B cell (primary cell): ENCODE measurements at places on chromosomes 7 and 10. TPM values are rescaled to one million over a fixed set of nuclear protein-coding genes. Genes with fewer than 3 reads are reported as not detected.

The NEUROD6 gene
- not detected in 2 replicates for polyA plus RNA-seq

The PTPRZ1 gene
- polyA plus RNA-seq = not detected in 2 replicates

The H2BK1 gene
- polyA plus RNA-seq = not detected in 2 replicates

The HTR5A gene
- not detected in 2 replicates for polyA plus RNA-seq

The SLC29A4 gene
- polyA plus RNA-seq = 0.21 and 0.55 TPM in 2 replicates

The CYP26C1 gene
- polyA plus RNA-seq = 0.01 and 0.03 TPM in 2 replicates

The DMBT1 gene
- polyA plus RNA-seq = not detected in 2 replicates

The AKAP9 gene
- 19.3 and 25.4 TPM in 2 replicates for polyA plus RNA-seq

The DUS4L gene
- 4.0 and 4.1 TPM in 2 replicates for polyA plus RNA-seq

The UCN3 gene
- not detected in 2 replicates for polyA plus RNA-seq

The OIT3 gene
- 0.04 TPM in 1 of 2 replicates, not detected in the other for polyA plus RNA-seq

The SFTPA2 gene
- not detected in 2 replicates for polyA plus RNA-seq

DNA sequence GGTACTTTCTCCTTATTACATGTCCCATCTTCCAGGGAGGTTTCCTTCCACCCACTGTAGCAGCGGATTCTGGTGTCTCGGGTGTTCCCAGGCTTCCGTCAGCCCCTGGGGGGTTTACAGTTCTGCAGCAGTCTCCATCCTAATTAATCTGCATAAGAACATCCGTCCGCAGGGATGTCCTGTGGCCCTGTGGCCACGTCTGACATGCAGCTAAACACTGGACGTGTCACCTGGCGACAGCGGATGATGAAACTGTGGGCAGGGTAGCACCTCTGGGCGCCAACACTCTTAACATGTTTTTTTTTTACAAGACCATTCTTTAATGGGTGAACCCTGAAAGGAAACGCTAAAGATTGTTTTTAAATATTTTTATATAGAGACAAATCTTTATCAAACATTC lies 58.2 kb downstream of the DIP2C start:
- DNase-seq = no peak

GRCh38 chr10:124732931-124733570 lies 11.1 kb downstream of the FAM53B start:
- peak; percentile 61 for DNase-seq

- DNase-seq = peak; percentile 69
These were observed 6.5 kb upstream of the DENND2A start for GRCh38 chr7:140646931-140647647.

DNA sequence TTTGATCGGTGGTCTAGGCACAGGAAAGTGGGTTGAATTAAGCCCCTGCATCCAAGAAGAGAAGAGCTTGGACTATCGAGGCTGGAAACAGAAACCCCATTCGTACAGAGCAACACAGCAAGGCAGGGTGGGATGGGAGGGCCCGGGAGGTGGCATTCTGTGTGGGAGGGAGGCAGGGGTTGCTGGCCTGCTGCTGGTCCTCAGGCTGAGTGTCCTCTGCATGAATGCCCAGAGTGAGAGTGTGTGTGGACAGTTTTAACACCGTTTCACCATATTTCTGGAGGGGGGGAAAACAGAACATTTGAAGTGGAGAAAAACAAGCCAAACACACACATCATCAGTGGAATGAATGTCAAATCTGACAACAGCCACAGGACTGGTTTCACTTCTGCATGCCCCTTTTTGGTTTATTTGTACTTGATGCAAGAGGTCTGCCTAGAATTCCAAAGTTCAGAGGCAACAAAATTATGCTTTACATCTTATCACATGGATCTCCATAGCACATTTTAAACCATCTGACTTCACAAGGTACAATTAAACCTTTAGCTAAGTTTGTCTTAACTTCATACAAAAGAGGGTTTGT lies 11.1 kb upstream of the ENO4 start:
- peak; percentile 33 for DNase-seq

- no peak for DNase-seq
These were observed 23.7 kb downstream of the GPR26 start for GRCh38 chr10:123689880-123690279.

DNA sequence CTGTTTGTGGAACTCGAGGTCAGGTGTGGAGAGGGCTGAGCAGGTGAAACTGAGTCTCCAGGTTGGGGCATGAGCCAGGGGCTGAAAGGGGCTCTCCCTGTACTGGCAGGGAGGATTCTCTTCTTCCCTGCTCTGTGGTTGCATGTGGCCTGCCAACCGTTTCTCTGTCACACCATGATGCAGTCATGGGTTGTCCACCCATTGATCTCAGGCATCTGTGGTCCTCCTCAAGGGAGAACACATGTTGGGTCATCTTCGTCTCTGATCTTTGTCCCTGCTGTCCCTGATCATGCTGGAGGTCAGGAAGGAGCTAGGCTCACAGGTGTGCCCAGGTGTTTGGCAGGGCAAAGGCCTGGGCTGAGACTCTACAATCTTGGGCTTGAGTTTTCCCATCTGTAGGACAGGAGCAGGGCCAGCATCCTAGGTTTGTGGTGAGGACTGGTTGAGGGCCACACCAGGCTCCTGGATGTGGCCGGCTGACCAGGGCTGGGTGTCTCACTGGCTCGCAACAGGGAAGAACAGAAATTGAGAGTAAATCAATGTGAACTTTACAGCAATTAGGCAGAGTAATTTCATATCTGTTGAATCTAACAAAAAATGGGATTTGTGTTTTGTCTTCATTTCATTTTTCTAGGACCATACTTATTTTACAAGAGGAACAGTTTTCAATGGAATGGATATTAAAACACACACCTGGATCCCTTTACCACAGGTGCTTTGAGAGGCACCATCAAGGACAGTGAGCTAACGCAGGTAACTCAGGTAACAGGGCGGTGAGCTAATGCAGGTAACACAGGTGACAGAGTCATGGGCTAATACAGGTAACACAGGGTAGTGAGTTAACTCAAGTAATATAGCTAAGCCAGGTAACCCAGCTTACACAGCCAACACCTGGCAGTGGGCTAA lies 58.5 kb upstream of the IGFBP3 start:
- DNase-seq = no peak

DNA sequence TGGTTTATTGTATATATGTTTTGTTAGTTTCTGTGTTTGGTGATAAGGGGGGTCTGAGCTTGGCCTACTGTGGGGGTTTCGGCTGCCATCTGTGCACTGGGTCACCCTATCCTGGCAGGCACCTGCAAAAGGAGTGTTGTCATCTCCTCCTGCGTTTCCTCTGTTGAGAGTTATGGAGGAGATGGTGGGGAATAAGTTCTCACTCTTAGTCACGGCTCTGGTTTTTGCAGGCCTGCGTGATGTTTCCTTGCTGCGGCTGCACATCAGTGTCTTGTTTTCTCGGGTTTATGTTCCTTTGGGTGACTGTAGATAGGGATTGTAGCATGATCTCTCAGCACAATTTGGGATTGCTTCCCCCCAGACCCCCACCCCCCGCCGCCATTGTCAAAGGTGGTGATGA lies 36.8 kb downstream of the CCM2 start:
- no peak for DNase-seq

GRCh38 chr7:72244826-72245398 lies 167.2 kb downstream of the CALN1 start:
- no peak for DNase-seq

GRCh38 chr7:101814991-101815825 lies 2.2 kb upstream of the CUX1 start:
- peak; percentile 77 for DNase-seq

DNA sequence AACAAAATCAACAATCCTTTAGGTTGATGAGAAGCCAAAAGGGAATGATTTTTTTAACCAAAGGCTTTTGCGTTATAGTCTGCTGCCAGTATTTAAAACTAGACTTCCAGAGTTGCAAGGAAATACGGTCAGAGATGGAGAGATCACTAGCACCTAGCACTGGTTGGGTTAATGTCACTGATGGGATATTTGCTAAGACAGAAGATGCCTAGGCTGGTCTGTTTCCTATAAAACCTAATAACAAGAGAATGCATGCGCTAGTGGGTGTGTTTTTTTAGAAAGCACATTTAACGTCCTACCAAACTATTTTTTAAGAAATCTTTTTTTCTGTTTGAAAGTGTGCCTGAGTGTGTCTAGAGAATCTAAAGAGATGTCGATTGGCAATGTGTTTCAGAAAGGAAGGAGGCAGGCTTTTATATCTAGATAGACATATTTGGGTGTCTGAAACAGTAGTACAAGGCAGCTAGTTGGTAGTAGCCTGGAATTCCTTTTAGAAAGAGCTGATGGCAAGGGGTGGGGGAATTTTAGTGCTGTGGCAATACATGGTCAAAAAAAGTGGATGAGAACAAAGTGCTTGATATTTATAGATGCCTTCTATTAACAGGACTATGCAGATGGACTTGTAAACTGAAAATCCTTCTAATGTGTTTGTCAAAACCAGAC lies 863 bp downstream of the CALD1 start:
- no peak for DNase-seq

GRCh38 chr10:13105184-13105583 lies 5.2 kb downstream of the OPTN start:
- no peak for DNase-seq

DNA sequence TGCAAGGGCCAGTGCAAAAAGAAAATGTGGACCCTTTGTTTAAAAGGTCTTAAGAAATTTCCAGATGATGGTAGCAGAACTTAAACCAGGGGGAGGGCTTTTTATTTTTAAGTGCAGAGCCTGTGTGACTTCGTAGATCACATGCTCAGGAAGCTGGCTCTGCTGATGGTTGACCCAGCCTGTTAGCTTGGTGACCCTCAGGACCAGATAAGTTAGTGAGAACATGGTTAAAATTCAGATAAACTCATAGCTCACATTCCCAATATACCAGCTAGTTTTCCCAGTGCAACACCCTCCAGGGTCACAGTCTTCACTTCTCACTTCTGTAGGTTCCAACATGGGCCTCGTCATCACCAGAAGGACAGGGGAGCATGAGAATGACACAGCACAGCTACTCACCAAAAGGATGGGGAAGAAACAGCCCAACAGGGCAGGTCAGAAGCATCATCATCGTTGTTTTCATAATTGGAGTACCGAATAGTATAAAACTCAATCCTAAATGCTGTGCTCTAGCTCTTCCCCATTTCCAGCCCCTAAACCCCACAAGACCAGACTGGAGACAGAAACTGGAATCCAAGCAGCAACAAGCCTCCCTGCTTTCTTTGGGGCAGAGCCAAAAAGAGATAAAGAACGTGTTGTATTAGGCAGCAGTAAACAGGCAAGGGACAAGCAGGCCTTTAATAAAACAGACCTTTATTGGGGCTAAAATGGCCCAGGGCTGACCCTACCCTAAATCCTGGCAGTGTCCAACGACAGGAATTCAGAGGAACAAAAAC lies 102.2 kb upstream of the ANKRD1 start:
- no peak for DNase-seq

- DNase-seq = no peak
These were observed 76.6 kb upstream of the PFKP start for GRCh38 chr10:2990764-2991163.

- no peak for DNase-seq
These were observed 299.9 kb downstream of the RPS24 start for GRCh38 chr10:78333362-78334143.

GRCh38 chr7:91378131-91378530 lies 113.9 kb downstream of the FZD1 start:
- DNase-seq = no peak

DNA sequence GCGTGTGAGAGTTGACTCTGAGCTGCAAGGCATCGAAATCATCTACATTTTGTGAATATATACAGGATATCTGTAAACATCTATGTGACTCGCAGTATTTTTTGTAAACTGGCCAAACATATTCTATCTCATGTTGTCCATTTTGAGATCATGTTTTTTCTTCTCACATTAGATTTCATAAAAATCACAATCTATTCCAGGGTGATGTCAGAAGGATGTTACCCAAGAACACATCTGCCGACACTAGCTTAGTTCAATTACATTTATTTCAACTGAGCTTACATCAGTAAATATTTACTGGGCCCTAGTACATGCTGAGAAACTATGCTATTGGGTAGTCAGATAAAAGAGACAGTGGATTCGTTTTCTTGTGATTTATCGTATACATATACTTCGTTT lies 2.5 kb upstream of the BUB3 start:
- no peak for DNase-seq

DNA sequence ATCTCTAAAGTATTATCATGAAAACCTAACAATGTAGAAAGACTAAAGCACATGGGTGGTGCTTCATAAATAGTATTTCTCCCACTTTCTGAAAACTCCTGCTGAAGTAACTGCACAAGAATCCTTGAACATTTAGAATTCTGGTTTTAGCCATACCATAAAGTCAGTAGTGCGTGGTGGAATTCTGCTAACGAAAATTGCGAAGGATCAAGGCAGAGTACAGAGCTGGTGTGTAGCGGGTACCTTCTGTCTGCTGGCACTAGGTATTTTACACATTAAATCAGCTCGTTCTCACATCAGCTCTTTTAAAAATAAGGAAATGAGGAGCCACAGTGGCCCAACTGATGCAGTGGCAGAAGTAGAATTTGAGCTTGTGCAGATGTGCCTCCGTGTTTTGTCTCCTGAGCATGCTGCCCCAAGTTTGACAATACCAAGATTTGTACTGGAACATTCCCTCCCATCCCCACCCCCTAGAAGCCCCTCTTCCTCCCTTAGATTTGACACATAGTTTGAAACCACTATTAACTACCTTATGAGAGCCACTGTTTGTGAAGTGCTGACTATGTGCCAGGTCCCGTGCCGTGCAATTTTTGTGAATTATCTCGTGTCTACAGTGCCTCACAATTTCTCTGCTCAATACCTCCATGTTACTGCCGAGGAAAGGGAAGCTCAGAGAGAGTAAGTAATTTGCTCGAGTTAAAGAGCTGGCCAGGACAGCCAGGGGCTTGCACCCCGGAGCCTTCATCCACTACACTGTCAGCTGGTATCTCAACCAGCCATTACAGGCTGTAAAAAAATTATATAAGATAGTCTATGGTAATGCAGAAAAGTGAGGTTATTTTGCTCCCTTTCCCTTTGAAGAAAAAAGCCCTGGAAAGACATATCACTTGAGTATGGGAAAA lies 66.9 kb downstream of the EGFR start:
- no peak for DNase-seq

GRCh38 chr7:111752022-111752582 lies 189.8 kb upstream of the IMMP2L start:
- DNase-seq = peak; percentile 46

DNA sequence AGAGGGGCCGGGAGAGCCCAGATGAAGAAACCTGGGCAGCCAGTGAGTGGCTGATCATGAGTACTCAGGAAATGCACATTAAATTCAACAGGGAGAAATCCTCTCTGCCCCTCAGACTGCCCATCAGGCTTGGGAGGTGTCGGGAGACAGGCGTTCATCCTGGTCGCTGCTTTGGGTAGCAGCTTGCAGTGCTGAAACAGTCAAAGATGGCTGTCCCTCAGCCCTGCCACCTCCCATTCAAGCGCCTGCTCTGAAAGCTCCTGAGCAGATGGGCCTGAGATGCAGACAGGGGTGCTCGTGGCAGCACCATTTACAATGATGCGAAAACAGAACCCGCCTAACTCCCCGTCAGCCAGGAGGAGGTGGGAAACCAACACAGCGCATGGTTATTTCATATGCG lies 3.6 kb upstream of the JAKMIP3 start:
- no peak for DNase-seq

GRCh38 chr10:20970044-20970443 lies 72.9 kb upstream of the NEBL start:
- DNase-seq = no peak

- DNase-seq = no peak
These were observed 6.9 kb upstream of the PSMG3 start for GRCh38 chr7:1576521-1577253.

- DNase-seq = peak; percentile 90
These were observed 587 bp upstream of the GRK5 start for GRCh38 chr10:119206603-119207365.

GRCh38 chr10:96017191-96017687 lies 26.1 kb upstream of the CCNJ start:
- DNase-seq = peak; percentile 74

- no peak for DNase-seq
These were observed 183.4 kb downstream of the SORCS3 start for GRCh38 chr10:104824380-104825006.

GRCh38 chr7:38453826-38454225 lies 177.3 kb downstream of the AMPH start:
- no peak for DNase-seq
